IPS-NIHi11 (cell line): ENCODE measurements at places on chromosomes 4 and X.
A peak's percentile ranks its signal among the peaks of the same experiment; 100 is the strongest.

- DNase-seq: no peak
These were observed 77.5 kb downstream of the MSN start for GRCh38 chrX:65744965-65745364.

DNA sequence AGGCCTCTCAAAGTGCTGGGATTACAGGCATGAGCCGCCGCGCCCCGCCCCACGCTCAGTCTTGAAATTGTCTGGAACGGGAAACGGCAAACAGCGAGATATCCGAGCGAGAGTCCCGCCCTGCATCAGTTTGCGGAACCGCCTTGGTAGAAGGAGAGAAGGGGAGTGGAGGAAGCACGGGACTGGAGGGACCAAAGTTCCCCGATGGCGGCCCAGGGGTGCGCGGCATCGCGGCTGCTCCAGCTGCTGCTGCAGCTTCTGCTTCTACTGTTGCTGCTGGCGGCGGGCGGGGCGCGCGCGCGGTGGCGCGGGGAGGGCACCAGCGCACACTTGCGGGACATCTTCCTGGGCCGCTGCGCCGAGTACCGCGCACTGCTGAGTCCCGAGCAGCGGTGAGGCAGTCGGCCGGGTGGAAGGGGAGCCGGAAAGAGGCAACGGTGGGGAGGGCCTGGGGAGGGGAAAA, at the start of gene BST1:
Gene BST1, plus strand, starts transcription at position 125 of the 463 bp plus-strand sequence. Its CDS starts 80 bp downstream, at position 205.
- DNase-seq: peak; percentile 51

DNA sequence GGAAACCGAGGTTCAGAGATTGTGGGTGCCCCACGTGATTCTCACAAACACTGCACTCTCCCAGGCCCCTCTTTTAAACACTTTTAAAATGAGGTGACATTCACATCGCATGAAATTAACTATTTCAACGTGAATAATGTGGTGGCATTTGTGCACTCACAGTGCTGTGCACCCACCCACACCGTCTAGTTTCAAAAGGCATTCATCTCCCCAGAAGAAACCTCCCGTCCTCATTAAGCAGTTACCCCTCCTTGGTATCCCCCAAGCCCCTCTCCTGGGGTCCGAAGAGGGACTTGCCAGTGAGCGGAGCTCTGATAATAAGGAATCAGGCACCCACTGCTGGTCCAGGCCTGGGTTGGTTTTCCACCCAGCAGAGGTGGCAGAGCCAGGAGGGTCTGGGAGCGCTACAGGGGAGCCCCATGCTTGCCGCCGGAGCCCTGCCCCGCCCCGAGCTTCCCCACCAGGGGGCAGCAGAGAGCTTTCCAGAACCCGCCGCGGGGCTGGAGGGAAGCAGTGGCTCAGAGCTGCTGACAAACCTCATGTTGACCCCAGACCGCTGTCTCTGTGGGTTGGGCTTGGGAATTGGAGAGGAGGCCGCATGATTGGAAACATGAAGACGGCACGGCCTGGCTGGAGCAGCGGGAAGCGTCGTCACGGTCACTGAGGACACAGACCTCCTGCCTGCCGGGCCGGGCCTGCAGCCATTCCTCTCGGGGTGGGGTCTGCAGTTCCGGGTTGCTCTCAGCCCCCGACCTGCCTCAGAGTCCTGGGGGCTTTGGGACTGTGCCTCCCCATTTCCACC, 27.5 kb upstream of the HTRA3 start:
- peak; percentile 98 for DNase-seq

DNA sequence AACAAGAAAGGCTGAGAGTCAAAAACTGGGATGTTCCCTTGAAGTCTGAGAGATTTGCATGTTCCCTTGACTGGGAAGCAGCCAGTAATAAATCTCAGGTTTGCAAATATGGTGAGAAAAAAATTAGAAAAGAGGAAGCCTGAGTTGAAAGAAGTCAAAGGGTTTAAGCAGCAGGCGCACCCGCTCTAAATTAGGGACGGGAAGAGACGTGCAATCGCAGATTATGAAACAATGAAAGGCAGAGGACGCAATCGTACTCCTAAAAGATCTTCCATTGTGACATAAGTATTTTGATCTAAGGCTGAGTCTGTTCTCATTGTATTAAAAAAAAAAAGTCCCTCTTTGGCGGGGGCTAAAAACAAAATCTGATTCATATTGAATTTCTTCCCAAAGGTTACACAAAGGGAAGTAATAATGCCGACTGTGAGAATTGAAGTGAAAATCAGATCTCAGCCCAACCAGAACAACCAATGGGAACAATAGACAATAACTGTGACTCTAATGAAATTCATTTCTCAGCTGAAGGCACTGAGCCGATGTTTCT, 28.2 kb downstream of the SAT1 start:
- DNase-seq: no peak

DNA sequence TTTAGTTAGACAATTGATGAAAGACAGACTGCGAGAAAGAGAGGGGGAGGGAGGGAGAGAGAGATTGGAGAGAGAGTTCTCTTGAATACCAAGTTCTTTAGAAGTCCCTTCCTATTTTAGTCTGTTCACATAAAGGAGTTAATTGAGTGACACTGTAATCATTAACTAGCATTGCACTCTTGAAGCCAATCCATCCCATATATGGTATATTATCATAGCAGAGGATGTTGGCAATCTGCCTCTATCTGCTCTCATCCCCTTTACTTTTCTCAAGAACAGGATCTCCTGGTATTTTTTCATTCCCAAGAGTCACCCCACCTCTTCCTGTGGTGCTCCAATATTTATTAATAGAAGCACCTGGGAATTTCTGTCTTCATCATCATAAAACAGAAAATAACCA, 959.6 kb upstream of the NDST4 start:
- DNase-seq: no peak
